NCI-H146 (cell line): ENCODE measurements at places on chromosomes 13 and 19.

DNA sequence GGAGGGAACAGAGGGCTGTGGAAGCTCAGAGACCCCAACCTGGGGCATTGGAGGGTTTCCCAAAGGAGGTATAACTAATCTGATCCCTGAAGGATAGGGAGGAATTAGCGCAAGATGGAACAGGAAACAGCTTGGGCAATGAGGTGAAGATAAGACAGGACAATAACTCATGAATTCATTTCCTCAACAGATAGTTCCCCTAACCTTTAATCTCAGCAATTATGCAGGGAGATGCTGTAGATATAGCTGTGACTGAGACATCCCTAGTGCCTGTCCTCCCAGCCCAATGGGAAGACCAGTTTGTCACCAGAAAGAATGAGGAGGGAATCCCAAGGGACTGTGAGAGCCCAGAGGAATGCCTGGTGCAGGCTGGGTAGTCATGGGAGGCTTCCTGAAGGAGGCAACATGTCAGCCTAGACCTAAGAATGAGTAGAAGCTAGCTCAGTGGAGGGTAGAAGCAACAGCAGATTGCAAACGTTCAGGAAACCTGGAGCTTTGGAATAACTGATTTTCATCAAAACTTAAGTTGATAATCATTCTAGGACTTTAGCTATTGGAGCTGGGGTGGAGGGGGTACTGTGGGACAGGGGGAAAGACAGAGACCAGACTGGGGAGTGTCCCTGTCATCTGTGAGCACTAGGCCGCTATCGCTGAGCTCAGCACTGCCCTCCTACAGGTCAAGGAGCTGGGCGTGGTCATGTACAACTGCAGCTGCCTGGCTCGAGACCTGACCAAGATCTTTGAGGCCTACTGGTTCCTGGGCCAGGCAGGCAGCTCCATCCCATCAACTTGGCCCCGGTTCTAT is 18.8 kb downstream of the HIPK4 start:
- no peak for DNase-seq

DNA sequence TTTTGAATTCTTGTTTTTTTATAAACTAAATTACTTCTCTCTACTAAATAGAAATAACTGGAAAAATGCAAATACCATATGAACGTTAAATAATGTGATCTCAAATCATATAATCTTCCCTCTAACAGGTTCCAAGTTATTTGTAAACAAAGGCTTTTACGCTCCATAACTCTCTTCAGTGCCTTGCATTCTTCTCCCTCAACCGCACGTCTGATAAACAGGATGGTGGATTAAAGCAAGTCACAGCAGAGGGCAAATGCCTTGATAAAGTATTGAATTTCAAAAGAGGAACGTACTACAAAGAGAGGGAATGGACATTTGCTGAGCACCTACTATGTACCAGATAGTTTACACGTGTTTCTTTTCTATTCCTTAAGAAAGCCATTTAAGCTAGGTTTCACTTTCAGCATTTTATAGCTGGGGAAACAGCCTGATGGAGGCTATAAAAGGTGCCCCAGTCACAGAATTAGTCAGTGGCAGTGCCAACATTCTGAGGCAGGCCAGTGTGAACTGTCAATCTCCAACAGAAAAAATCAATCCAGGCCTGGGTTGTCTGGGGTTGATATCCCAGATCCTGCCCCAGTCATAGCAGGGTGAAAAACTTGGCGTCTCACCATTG is 15.8 kb downstream of the MRPS31 start:
- no peak for DNase-seq

DNA sequence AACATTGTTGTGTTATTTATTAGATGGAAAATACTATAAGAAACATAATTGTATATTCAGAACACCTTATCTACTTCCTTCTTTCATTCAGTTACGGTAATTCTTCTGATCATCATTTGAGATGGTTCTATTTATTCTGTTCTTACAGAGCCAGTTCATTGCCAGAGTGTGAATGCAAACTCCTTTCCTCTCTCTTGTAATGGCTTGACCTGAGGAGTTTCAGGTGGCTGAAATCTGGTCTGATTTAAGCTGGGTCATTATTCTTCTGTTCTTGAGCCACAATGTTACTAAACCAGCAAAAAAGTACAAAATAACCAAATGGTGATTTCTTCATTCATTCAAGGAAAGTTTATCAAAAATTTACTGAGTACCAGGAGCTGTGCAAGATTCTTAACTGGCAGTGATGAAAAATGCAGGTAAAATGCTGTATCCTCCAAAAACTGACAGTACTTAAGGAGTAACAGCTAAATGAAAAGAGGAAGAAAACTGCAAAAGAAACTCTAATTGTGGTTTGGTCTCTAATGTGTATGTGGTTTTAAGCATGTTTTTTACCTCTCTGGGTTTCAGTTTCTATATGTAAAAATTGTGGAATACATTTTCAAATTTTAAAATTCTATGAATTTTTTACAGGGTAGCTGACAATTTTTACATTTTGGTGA is 182.4 kb upstream of the UFM1 start:
- no peak for DNase-seq

- DNase-seq = no peak
Observed at GRCh38 chr19:51668216-51668615, 21.6 kb upstream of the SIGLEC14 start.

GRCh38 chr19:33947265-33947964 is 150.7 kb downstream of the KCTD15 start:
- no peak for DNase-seq

DNA sequence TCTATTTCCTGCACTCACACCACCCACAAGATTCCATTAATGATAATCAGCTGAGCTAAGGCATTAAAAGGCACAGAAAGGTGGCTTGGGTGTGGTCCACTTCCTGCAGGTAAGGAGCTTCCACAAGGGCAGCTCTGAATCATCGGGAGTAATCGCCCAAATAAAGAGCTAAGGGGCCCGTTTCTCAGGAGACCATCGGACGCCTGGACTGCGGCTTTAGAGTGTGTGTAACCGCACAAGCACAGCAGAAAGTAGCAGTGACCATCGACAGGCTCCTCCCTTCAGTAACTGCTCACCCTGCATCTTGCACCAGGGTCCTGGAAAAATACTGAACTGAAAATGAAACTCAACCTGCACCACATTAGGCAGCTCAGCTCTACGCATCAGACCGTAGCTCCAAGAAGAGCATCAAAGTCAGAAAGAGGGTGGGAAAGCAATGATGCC is 6.0 kb downstream of the STK24 start:
- no peak for DNase-seq
